CMK (cell line): ENCODE measurements at places on chromosomes 6 and 20.
A peak's percentile ranks its signal among the peaks of the same experiment; 100 is the strongest.

DNA sequence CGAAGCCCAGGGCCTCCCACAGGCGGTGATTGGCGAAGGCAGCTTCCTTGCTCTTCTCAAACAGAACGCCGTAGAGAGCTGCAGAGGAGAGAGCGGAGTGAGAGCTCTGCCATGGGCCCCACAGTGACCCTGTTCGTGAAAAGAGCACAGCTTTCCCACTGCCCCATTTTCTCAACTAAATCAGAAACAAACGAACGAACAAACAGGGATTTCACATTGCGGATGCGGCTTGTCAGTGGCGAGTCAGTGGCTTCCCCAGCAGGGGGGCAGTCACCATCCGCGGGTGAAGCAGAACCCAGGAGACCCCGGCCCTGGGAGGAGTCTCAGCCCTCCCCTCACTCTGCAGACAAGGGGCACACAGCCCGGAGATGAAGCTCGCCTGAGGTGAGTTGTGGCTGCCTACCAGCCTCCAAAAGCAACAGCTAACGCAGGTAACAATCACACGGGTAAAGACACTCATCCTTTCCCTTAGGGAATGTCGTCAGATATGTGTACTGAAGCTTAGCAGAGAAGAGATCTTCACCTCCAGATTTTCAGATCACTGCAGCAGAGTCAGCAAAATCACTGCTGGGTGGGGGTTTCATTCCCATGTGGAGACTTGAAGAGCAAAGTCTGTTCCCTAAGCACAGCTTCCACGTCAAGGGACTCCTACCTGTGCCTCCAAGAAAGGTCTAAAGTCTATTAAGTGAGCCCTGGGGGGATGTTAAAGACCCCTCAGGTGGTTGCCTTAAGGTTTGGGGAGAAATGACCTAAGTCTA is 51.2 kb upstream of the GPR31 start:
- no peak for DNase-seq

DNA sequence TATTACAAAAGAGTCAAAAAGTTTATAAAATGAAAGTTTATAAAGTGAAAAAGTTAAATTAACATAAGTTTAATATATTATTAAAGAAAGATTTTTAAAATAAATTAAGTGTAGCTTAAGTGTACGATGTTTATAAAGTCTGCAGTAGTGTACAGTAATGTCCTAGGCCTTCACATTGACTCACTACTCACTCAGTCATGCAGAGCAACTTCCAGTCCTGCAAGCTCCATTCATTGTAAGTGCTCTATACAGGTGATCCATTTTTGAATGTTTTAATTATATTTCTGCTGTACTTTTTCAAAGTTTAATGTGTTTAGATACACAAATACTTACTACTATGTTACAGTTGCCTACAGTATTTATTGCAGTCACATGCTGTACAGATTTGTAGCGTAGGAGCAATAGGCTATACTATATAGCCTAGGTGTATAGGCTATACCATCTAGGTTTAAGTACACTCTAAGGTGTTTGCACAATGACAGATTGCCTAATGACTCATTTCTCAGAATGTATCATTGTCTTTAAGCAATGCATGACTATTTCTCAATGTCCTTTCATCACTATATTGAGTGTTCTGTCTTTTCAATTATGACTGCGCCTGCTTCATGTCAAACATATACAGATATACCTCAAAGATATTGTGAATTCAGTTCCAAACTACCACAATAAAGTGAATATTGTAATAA is 1110.3 kb upstream of the MAP3K7 start:
- DNase-seq: no peak

GRCh38 chr20:45404438-45404837 is 3.7 kb upstream of the DBNDD2 start:
- no peak for DNase-seq

DNA sequence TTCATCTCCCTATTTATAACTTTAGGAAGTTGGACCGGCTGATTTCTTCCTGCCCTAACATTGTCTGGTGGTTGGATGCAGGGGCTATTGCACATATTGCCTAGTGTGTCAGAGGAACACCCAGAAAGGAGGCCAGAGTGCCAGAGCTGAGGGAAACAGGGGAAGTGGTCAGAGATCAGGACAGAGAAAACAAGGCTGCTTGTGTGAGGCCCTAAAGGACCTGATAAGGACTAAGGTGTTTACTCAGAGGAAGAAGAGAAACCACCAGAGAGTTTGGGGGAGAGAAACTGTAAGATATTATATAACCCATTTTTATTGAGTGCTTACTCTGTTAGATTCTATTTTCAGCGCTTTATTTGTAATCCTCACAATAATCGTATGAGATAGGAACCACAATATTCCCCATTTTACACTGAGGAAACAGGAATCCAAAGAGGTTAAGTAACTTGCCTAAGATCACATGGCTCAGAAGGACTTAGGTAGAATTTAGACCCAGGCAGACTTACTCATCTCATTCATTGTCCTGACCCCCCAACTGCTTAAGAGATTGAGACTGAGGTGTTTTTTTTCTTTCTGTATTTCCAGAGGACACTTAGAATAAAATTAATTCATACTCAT is 54.0 kb upstream of the REV3L start:
- DNase-seq: peak; percentile 21

GRCh38 chr6:157962601-157963302 is 18.9 kb upstream of the SYNJ2 start:
- DNase-seq: no peak

DNA sequence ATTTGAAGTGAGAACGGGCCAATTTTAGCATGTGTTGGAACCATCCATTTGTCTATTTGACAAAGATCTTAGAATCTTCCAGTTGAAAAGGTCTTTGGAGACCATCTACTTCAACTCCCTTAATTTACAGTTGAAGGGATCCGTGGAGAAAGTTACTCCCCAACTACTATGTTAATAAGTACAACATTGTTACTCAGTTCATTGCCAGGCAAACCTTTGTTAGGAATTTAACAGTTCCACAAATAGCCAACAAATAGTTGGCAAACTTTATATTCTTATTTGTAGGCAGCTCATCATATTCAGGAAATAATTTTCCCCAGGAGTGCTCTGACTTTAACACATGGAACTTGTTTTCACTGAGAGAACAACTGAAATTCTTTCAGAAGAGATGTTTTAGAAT is 81.0 kb upstream of the FLRT3 start:
- DNase-seq: no peak

DNA sequence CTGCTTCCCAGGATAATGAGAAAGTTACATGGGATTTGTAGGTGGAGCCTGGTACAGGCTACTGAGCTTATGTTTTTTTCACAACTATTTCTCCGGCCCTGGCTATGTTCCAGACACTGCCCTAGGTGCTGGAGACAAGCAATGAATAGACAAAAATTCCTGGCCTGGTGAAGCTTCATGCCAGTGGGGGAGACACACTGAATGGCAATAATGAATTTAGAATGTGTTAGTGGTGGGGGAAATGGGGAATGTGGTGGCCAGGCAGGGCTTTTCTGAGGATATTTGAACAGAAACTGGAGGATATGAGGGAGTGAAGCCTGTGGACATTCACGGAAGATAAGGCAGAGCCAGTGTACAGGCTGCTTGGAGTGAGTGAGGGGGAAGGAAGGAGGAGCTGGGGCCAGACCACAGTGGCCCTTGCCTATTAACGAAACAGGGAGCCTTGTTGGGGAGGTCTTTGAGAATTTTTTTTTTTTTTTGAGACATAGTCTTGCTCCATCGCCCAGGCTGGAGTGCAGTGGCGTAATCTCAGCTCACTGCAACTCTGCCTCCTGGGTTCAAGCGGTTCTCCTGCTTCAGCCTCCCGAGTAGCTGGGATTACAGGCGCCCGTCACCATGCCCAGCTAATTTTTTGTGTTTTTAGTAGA is 6.6 kb downstream of the FOXS1 start:
- no peak for DNase-seq

DNA sequence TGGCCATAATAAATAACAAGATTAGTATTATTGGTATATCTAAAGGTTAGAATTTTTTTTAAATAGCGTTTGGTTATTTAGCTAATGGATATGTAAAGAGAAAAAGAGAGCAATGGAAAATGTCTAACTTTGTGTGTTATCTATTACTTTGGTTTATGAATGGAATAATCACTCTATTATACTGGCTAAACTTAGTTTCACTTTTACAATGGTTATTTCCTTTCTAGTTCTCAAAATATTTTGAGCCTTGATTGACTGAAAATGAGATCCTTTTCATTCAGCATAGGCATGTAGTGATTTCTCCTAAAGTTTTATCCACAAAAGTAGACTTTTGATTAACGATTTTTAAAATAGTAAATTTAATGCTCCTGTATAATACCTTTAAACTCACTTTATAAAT is 51.6 kb upstream of the MLIP start:
- DNase-seq: no peak

DNA sequence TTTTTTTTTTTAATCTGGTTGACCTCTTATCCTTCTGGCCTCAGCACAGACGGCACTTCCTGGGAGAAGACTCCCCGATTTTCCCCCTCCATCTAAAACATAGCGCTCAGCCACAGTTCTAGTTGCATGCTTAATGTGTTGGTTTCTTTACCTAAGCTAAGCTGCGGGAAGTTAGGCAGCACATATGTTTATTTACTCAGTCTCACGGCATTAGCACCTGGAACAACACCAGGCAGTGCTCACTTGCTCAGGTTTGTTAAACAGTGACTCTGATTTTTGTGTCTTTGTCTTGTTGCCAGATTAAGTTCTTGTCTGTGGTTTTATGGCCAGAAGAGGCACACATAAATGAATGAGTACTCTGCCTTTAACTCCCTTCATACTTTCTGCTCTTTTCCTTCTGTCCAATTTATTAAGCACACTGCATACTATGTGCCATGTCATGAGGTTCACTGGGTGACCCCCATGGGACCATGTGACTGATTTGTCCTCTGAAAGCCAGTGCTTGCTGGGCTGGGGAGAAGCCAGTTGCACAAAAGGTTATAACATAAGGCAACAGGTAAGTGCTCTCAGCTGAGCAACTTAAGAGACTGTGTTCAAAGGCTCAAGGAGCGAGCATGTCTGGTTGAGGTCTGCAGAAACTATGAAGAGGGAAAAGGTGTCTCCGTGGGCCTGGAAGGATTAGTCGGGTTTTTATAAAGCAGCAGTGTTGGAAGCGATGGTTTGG is 93.6 kb downstream of the RPP40 start:
- DNase-seq: no peak

- no peak for DNase-seq
These were observed 11.8 kb downstream of the GFRA4 start for GRCh38 chr20:3651204-3651962.

DNA sequence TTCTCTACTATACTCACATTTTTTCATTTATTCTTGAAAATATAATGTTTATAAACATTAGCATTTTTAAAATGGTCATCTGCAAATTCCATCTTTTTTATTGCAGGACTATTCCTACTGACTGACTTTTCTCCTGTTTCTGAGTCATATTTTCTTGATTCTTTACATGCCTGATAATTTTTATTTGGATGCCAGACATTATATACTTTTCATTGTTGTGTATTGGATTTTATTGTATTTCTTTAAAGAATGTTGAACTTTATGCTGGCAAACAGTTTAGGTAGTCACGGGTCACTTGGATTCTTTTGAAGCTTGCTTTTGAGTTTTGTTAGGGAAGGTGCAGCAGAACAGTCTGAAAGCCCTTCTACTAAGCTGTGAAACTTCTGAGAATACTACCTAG is 403.2 kb downstream of the ARHGAP18 start:
- no peak for DNase-seq

- DNase-seq: no peak
These were observed 21.9 kb downstream of the CAP2 start for GRCh38 chr6:17415321-17415720.

DNA sequence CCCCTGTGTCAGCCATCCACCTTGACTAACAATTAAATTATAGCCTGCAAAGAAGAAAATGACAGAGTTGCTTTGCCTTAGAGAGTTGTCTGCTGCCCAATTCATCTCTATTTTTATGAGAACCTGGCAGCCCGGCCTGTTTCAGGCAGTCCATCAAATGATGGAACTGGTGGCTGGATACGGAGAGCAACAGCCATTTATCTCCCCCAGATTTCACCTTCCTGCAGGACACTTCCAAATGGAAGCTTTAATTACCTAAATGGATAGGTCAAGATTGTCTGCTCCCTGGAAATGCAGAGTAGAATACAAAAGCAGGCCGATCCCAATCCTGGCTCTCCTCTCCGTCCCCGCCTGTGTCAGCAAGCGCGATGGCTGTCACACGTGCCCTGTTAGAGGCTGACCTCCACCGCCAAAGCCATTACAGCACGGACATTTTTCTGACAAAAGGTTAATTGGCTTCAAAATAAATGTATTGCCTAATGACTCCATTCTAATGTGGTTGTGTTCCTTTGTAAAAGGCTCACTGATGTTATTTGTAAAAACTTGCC is 86.7 kb downstream of the PACRG start:
- no peak for DNase-seq

- DNase-seq: no peak
These were observed 4.3 kb downstream of the KHDC1 start for GRCh38 chr6:73258721-73259120.
